ENCODE measurements at places on chromosomes 1 and 21.
A peak's percentile ranks its signal among the peaks of the same experiment; 100 is the strongest.

- DNase-seq = no peak
Observed at GRCh38 chr1:31380181-31380580, 7.3 kb upstream of the FABP3 start.

DNA sequence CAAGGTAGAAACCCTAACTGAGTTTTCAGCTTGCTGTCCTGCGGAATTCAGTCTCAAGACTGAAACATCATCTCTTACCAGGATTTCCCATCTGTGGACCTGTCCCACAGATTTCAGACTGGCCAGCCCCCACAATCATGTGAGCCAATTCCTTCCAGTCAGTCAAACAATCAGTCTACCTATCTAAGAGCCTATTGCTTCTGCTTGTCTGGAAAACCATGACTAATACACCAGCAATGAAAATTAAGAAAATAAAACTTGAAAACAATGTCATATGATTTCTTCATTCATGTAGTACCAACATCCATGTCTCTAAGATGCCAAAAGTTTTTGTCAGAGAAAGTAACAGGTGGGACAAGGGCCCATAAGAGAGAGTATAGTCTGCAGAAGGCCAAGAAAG lies 57.6 kb upstream of the CRB1 start:
- DNase-seq = no peak

- DNase-seq = no peak
Observed at GRCh38 chr1:101051688-101052638, 26.4 kb upstream of the DPH5 start.

GRCh38 chr1:243596431-243597062 lies 253.5 kb downstream of the AKT3 start:
- DNase-seq = no peak

- DNase-seq = no peak
Observed at GRCh38 chr1:170064821-170065220, 9.7 kb downstream of the KIFAP3 start.

- no peak for DNase-seq
Observed at GRCh38 chr1:154443274-154444013, 38.3 kb downstream of the IL6R start.

DNA sequence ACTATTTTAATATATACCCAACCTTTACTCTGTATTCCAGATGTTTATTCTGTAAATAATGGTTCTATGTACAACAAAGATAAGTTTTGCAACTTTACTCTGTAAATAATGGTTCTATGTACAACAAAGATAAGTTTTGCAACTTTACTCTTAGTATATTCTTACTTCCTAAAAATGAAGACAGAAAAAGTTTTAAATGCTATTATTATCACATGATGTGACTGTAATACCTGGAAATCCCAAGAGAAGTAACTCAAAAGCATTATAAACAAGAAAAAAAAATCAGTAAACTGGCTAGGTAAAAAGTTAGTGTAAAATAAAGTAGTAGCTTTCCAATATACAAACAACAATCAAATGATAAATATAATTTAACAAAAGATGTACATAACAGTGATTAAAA lies 18.5 kb upstream of the EXO1 start:
- DNase-seq = no peak

DNA sequence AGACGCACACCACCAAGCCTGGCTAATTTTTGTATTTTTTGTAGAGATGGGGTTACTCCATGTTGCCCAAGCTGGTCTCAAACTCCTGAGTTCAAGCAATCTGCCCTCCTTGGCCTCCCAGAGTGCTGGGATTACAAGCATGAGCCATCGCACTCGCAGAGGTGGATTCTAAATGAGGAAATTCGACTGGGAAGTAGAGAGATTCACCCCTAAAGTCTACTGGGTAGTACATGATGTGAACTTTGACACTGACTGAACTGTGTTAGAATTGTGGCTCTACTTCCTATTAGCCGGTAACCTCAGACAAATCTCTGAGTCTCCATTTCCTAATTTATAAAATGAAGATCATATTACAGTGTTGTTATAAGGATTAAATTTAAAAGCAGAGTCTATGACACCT lies 276.0 kb upstream of the NR5A2 start:
- DNase-seq = no peak

GRCh38 chr21:35032474-35033263 lies 16.4 kb downstream of the RUNX1 start:
- DNase-seq = no peak

DNA sequence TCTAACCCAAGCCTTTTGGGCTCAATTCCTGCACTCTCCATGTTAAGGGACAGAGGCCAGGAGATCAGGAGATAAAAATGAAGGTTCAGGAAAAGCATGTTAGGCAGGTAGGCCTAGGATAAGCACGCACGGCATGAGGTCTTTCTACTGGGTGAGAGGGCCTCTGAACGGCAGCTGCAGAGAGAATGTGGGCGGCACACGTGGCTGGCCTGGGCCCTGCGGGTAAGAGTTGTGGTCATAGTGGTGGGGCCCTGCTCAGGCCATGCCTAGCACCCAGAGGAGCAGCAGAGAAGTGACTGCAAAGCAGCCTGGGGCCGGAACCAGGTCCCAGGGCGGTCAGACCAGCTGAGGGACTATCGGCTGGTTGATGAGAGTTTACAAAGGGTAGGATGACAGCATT lies 7.5 kb upstream of the FOXO6 start:
- DNase-seq = no peak

- DNase-seq = peak; percentile 69
Observed at GRCh38 chr1:24535021-24535424, 20.9 kb upstream of the NCMAP start.

DNA sequence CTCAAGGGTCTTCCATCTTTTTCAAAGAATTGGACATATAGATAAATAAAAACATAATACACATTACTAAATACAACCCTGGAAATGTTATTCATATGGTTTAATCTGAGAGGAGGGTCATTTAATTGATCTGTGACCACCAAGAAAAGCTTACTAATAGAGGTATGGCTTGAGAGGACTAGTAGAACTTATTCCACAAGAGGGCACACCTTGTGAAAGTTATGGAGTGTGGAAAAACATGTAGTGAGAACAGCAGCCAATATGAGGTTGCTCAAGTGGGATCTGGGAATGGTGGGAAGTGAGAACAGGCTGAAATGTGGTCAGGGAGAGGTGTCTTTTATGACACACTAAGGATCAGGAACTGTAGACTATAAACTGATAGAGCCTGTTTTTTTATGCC lies 973.5 kb upstream of the B3GALT2 start:
- no peak for DNase-seq

DNA sequence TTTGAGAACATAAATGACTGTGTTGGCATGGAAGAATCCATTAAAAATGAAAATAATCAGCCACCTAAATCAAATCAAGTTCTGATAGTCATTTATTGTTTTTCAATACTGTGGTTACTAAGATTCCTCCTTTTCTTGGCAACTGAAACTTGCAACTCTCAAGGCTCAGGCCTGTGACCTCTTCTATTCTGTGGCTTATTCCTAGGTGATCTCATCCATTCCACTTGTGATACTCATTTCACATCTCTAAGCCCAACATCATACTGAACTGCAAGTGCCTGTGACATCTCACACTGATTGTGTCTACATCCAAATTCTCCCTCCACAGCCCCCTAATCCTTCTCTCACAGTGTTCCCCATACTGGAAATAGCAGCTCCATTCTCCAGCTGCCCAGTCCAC lies 4.8 kb upstream of the ST6GALNAC5 start:
- DNase-seq = no peak

GRCh38 chr1:234065794-234066447 lies 161.4 kb downstream of the SLC35F3 start:
- DNase-seq = peak; percentile 58

GRCh38 chr1:203117611-203118575 lies 9.6 kb upstream of the ADORA1 start:
- DNase-seq = peak; percentile 51

- DNase-seq = peak; percentile 62
Observed at GRCh38 chr1:234608025-234608910, 1.7 kb downstream of the IRF2BP2 start.

DNA sequence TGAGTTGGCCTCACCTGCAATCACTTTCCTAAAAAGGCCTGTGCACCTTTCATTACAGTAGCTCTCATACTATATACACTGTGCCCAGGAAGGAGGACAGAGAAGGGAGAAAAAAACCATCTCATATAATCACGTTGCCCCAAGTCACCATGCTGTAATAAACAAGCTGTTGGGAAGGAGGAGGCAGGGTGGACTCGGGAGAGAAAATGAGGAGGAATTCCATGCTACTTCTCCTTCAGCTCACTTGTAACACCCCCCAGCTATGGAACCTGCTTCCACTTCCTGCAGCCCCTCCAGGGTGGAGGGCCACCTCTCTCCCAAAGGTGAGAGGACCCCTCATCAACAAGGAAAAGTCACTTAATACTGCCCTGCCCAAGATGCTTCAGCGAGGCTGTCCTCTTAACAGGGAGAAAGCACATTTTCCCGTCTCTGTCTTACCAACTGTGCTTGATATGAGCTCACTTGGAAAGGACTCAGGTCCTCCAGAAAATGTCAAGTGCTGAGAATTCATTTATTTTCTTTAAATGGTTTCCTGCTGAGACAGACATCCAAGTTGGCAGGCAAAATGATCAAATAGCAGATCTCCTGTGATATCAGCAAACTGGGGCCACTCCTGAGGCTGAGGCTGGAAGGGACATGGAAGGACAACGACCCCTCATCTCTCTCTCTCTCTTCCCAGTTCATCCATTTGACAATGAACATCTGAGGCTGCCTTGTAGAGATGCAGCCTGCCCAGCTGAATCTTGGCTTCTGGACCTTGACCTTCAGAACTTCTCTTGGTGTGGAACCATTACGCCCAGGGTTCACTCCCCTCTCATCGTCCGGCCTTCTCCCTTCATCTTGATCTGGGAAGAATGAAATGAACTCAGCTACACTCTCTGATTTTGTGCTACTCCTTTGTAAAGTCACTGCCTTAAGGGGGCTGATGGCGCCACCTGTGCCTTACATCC lies 54.0 kb downstream of the CAPN9 start:
- DNase-seq = no peak

DNA sequence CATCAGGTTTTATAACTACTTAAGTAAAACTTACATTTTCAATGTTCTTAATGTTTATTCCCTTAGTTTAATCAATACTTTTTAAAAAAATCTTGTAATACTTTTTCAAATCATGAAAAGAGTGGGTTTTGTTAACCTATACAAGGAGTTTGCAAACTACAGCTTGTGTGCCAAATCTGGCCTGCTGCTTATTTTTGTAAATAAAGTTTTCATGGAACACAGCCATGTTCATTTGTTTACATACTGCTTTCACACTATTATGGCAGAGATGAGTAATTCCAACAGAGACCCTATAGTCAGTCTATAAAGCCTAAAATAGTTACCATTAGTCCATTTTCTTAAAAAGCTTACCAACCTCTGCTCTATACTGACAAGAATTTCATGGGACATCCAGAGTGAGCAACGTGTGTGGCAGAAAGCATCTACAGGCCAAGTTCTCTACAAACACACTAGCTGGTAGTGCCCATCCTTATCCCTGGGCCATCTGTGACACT lies 42.6 kb downstream of the ERO1B start:
- no peak for DNase-seq

GRCh38 chr1:172275478-172275877 lies 145.0 kb upstream of the C1orf105 start:
- DNase-seq = no peak

GRCh38 chr1:6918186-6918924 lies 133.1 kb downstream of the CAMTA1 start:
- no peak for DNase-seq

GRCh38 chr1:50977575-50978143 lies 7.6 kb downstream of the CDKN2C start:
- peak; percentile 15 for DNase-seq

DNA sequence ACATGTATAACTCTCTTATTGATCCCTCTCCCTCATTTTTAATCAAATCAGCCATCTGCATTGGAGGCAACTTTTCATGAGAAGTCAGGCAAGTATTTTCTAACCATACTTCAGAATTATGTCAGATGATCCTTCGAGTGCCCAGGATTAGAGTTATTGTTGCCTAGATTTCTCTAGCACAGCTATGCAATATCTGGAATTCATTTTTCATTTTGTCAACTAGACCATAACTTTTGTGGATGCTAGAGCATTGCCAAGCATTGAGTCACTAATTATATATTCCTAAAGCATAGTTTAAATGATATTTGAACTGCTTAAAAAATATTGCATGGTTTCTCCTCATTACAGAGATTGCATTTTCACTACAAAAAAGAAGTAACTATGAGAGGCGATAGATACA lies 21.2 kb downstream of the HFM1 start:
- no peak for DNase-seq

DNA sequence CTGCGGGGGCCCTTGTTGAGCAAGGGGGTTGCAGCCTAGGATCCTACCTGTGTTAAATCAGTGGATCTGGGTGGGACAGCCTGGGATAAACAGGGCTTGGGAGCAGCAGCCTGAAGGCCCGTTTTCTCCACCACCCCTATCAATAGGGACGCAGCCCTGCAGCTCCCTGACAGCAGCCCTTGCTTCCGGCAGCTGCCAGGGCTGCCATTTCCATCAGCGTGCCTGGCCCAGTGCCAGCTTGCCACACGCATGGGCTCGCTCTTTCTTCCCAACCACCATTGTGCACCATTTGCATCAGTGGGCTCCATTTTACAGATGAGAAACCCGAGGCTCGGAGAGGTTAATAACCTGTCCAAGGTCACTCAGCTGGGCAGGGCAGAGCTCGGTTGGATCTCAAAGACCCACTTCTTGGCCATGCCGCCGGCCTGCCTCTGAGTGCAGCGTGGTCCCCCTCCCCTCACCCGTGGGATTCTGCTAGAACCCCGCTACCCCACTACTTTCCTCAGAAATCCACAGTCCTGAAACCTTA lies 3.8 kb downstream of the WNT4 start:
- DNase-seq = no peak

- no peak for DNase-seq
Observed at GRCh38 chr1:217240656-217241055, 390.2 kb downstream of the GPATCH2 start.

- no peak for DNase-seq
Observed at GRCh38 chr21:41403966-41404365, 22.1 kb upstream of the MX1 start.

GRCh38 chr1:53340660-53341520 lies 13.0 kb upstream of the LRP8 start:
- peak; percentile 30 for DNase-seq

- no peak for DNase-seq
Observed at GRCh38 chr1:162756523-162756922, 34.0 kb upstream of the HSD17B7 start.

DNA sequence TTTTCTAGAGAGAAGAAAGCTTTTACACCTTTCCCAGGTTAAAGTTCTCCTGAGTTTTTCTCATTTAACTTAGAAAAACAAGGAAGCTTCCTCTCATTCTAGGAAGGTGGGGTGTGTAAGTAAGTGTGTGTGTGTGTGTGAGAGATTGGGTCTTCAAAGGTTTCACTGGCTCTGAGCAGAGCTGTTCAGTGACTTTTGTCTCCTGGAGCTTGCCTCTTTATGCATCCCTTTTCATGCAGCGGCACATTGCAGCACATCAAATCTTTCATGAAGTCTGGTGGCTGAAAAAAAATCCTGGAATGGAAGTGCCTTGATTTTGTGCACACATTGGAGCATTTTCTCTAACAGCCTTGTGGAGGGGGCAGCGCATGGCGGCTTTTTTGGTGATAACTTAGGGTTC lies 3.4 kb downstream of the GPA33 start:
- DNase-seq = no peak

DNA sequence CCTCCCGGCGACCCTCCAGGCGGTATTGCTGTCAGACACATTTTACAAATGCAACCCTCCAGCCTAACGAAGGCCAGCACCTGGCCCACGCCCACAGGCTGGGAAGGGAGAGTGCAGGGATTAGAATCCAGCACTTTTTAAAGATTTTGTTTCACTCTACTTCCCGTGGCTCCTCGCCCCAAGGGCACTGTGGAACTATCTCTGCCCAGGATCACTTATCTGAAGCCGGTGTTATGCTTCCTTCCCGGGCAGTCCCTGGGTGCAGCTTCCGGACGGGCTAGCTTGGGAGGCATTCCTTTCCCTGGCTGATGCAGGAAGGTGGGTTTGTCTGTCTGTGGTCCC lies 35.8 kb downstream of the CCN1 start:
- DNase-seq = no peak

Data from activated T-cell treated with anti-CD3 and anti-CD28 coated beads for 48 hours (primary cell).